Motor neuron (in vitro differentiated cells): ENCODE measurements at places on chromosomes 1 and 21. TPM values are rescaled to one million over a fixed set of nuclear protein-coding genes. Genes with fewer than 3 reads are reported as not detected.
A peak's percentile ranks its signal among the peaks of the same experiment; 100 is the strongest.

The FAM72B gene
- total RNA-seq = 3.6 and 6.4 TPM in 2 replicates

- ATAC-seq = no peak
These were observed 85.9 kb downstream of the TM2D1 start for GRCh38 chr1:61638911-61639605.

- no peak for ATAC-seq
These were observed 10.0 kb upstream of the FAM110D start for GRCh38 chr1:26148887-26149286.

- ATAC-seq = peak; percentile 93
These were observed 40.8 kb downstream of the ITSN1 start for GRCh38 chr21:33682992-33683627.
